ENCODE measurements at places on chromosomes 16 and 17.

DNA sequence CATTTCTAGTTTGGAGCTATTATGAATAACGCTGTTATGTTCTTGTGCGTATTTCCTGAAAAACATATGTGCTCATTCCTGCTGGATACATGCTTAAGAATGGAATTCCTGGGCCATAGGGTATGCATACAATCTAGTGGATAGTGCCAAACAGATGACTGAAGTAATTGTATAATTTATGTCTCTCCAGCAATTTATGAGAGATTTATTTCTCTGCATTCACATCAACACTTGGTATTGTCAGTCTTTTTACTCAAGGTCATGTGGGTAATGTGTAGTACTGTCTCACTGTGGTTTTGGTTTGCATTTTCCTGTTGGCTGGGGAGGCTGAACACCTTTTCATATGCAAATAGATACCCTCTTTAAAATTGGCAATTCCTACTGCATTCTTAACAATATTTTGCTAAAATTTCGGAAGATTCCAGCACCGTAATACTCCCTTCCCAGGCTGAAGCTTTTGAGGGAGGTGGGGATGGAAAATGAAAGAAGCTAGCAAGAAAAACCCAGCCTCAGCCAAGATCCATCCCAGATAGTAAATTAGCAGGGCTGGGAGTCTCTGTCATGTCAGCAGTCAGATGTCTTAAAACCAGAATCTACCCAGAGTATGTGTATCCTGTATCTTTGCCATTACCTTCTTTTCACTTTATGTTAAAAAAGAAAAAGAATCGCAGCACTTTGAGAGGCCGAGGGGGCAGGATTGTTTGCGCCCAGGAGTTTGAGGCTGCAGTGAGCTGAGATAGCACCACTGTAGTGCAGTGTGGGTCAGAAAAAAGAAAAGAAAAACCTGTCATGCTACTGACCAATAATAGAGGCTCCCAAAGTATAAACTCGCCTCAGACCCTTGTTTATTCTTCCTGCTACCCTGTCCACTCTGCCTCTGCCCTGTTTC is 204.9 kb downstream of the LGALS9B start:
- DNase-seq, result no peak

- DNase-seq, result no peak
These were observed 2.4 kb downstream of the SCRN2 start for GRCh38 chr17:47838636-47839035.

DNA sequence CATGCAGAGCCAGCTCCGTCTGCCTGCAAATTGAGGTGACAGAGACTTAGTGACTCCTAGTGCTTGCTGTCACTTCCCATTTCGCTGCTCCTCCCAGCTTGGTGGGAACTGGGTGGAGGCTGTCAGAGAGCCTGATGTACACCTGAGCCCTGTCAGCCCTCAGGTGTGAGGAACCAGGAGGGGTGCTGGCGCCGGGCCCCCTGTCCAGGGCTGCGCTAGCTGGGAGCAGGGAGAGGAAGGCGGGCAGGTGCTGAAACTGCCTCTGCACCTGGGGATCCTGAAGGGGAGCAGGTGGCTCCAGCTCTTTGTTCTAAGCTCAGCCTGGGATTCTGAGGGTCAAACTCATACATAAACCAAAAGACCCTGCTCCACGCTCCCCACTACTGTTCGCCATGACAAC is 10.8 kb upstream of the WSCD1 start:
- DNase-seq, result no peak

GRCh38 chr16:62079236-62079635 is 43.0 kb upstream of the CDH8 start:
- no peak for DNase-seq

DNA sequence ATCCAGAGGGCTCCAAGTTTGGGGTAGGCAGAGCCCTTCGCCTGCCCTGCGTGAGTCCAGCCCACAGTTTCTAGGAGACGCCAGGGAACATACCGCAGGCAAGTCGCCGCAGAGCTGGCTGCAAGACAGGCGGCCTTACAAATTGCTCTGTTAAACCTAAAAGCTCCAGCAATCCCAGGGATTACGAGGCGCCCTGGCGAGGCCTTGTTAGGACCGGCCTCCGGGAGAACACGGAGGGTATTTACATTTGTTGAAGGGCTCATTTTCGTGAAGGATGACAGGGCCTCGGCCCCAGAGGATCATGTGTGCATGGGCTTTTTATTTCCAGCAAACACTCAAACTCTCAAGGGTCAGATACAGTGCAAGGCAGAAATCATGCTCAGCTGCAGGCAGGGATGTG is 77.6 kb upstream of the FOXF1 start:
- no peak for DNase-seq

- DNase-seq, result no peak
These were observed 41.4 kb downstream of the SETD6 start for GRCh38 chr16:58556678-58557077.

DNA sequence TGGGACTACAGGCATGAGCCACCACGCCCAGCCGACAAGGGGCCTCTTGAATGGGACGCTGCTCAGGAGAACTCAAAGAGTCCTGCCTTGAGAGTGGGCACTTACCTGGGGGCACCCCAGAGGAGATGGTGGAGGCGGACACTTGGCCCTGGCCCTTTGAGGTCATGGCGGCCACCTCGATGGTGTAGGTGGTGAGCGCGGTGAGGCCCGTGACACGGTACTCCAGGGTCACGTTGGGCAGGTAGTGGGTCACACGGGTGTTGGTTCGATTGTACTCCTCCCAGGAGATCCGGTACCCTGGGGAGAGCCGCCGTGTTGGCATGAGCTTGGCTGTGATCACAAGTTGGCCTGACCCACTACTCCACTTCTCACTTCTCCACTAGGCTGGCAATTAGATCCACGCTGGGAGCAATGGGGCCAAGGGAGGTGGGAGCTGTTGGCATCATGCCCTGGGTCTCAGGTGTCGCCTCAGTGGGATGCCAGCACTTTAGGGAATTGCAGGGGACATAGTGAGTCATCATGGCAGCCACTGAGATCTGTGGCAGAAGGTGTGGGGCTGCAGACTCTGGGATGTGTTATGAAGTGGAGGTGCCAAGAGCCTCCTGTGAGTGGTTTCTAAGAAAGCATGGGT is 89.2 kb upstream of the CDC42EP4 start:
- peak; percentile 87 for DNase-seq

- DNase-seq, result no peak
These were observed 83.8 kb upstream of the HNF1B start for GRCh38 chr17:37828651-37829124.

DNA sequence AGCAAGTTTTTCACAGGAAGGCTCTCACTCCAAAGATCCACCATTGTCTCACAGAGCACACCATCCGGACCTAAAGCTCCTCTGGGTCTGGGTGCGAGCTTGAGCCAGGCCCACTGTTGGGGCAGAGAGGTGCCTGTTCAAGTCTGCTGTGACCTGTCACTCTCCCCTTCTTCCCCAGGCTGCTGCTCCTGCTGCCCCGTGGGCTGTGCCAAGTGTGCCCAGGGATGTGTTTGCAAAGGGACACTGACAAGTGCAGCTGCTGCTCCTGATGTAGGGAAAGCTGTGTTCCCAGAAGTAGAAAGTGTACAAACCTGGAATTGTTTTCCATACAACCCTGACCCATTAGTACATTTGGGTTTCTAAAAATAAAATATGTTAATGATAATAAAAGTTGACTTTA is 4.8 kb upstream of the MT1X start:
- no peak for DNase-seq

GRCh38 chr17:19513897-19514488 is 19.7 kb upstream of the SLC47A1 start:
- peak; percentile 74 for DNase-seq

- DNase-seq, result no peak
These were observed 121.6 kb upstream of the SMURF2 start for GRCh38 chr17:64783556-64784352.

- DNase-seq, result no peak
These were observed 23.4 kb upstream of the LGALS9 start for GRCh38 chr17:27607521-27608091.

- DNase-seq, result no peak
These were observed 24.4 kb downstream of the TBC1D3B start for GRCh38 chr17:36151891-36152638.

GRCh38 chr16:86337581-86338402 is 172.5 kb upstream of the FOXF1 start:
- no peak for DNase-seq
